C1 segment of cervical spinal cord (tissue), 14 donors: ENCODE measurements at places on chromosomes 7 and 10.
A peak's percentile ranks its signal among the peaks of the same experiment; 100 is the strongest.

DNA sequence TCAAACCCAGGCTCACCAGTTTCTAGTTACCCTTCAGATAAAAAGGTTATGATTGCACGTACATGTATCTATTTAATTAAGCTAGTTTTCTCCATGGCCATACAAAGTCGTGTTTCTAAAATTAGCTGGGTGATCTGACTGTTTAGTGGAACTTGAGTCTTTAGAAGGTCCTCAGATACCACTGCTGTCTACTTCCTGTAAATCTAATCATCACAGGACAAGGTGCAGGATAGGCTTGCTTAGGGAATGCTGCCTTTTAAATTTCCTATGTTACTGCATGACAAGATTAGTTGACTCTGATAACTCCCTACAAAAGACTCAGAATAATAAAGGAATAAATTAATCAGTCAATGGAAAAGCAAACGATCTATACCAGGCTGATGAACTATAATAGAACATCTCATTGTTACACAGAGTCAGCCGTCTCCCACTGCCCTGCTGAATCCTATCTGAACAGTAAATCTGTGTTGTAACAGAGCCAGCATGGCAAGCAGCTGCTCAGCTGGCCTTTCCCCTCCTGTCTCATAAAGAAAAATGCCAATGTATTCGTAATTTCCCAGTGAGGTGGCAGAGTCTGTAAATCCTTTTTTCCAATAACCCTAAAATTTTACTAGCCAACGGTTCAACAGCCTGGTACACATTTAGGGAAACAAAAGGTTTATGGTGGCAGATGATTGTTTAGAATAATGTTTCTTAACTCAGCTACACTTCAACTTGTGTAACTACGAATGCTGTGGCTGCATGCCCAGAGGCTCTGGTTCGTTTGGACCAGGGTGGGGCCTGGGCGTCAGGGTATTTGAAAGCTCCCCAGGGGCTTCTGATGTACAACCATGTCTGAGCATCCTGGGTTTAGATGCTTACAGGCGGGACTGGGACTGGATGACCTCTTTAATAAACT, 318.0 kb downstream of the PAXIP1 start:
- DNase-seq: no peak

DNA sequence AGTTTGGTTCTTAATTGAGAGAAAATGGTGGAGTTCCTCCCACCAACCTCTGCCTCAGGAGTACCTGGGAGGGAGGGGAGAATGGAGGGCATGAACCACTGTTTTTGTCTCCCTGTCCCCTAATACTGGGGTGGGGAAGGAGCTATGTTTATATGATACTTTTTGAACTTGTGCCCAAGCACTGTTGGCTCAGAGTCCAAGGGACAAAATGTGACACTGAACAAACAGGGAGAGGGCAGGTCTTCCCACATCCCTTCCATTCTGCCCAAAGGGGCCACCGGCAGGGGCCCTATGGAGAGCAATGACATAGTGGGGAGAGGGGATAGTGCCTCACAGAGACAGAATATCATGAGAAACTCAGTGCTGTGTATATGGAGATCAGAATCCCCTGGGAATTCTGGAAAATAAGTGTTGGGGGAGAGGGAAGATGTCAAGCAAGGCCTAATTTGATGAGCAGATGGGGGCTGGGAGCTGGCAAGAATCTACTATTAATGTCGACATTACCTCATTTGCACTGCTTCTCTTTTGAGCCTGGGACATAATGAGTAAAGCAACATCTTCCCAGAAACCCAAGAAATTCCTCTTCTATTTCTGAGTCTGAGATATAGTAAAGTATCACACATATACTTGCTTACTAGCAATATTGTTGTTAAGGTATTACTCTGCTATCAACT, 180.6 kb downstream of the CYP26A1 start:
- no peak for DNase-seq

GRCh38 chr7:81416659-81417058, 353.2 kb downstream of the HGF start:
- DNase-seq: no peak

GRCh38 chr7:155961241-155962190, 149.3 kb upstream of the SHH start:
- no peak for DNase-seq

- DNase-seq: no peak
These were observed 212.3 kb upstream of the SLC26A5 start for GRCh38 chr7:103658055-103659005.

- peak; percentile 10 for DNase-seq
These were observed 95.2 kb upstream of the EGR2 start for GRCh38 chr10:62911210-62911963.
